ENCODE measurements at places on chromosomes 1 and 21.

- DNase-seq, result no peak
Measured at GRCh38 chr1:208369045-208369444, 124.9 kb upstream of the PLXNA2 start.

- peak; percentile 85 for DNase-seq
Measured at GRCh38 chr1:150256554-150257341, 826 bp upstream of the CA14 start.

DNA sequence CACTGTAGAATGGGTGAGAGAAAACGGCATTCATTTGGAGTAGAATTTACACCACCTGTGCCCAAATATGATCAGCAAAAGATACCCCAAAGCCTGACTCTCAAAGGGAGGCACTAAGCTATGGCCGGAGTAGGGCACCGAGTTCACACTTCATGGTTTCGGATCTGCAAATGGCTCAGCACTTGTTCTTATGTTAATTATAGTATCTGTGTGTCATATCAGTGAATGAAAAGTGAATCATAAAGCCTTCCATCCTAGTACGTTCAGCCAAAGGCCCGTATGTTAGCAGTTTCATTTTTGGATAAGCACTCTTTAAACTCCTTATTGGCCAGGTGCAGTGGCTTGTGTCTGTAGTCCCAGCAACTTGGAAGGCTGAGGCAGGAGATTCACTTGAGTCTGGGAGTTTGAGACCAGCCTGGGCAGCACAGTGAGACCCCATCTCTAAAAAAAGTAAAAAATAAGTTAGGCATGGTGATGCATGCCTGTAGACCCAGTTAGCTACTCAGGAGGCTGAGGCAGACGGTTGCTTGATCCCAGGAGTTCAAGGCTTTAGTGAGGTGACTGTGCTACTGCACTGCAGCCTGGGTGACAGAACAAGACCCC, 4.9 kb upstream of the CORT start:
- DNase-seq, result no peak

GRCh38 chr21:32884062-32884461, 112.5 kb upstream of the PAXBP1 start:
- DNase-seq, result peak; percentile 75

GRCh38 chr1:206583707-206584648, 28.3 kb downstream of the EIF2D start:
- DNase-seq, result peak; percentile 93

DNA sequence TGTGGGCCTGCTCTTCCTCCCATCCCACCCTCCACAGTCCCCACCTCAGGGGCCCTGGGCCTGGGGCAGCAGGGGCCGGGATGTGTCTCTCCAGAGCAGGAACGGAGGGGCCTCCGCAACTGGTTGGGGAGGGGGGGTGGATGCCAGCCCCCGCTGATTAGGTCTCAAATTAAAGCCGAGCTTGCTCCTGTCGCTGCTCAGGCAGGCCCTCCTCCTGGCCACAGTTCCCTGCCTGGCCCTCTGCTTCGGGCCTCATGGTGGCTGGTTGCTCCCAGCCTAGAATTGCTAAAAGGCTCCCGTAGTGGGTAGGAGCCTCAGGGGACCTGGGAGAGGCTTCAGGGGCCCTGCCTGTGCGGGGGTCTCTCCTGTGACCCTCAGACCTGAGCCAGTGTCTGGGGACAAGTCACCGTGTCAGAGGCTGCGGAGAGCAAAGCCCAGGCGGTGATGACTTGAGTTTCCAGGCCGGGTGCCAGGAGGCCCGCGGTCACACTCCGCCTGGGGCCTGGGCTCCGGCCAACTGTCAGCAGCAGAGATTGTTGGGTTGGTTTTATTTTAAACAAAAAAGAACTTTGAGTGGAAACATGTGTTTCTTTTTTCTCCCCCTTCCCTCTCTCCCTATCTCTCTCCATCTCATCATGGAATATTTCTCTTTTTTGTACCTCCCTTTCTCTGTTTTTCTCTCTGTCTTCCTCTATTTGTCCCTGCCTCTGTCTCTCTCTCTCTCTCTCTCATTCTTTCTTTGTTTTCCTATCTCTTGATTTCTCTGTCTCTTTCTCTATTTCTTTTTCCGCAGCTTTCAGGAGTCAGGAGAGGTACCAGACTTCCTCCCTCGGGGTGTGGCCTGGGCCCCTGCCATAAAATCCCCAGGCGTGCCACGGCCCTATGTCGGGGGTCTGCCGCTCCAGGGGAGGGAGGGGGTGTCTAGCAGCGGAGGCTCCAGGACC, 20.0 kb upstream of the EPHA2 start:
- peak; percentile 59 for DNase-seq

DNA sequence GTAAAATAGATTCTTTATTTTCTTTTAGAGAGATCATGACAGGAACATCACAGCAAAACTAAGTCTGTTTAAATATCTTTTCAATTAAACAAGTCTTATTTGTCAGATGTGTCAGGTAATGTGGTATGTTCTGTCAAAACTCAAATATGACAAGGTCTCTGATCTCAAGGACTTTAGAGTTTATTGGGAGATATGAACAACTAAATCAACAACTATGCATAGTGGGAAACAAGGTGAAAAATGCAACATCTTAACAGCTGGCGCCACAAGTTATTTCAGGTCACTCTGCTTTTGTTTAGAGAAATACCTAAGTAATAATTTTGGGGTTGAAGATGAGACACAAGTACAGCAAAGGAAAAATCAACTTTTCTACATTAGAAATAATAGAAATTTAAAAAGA, 779.4 kb upstream of the ADGRL4 start:
- no peak for DNase-seq

DNA sequence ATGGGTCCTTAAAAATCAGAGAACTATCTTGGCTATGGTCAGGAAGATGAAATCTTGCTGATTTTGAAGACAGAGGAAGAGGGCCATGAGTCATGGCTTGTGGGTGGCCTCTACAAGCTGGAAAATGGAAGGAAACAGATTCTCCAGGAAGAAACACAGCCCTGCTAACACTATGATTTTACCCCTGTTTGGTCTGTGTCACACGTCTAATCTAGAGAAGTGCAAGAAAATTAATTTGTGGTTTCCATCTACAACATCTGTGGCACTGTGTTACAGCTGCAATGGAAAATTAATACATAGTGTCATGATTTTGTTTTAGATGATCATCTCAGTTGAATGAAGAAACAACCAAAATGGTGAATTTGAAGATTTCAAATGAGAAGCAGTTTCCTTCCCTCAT, 288.7 kb upstream of the NRIP1 start:
- no peak for DNase-seq

DNA sequence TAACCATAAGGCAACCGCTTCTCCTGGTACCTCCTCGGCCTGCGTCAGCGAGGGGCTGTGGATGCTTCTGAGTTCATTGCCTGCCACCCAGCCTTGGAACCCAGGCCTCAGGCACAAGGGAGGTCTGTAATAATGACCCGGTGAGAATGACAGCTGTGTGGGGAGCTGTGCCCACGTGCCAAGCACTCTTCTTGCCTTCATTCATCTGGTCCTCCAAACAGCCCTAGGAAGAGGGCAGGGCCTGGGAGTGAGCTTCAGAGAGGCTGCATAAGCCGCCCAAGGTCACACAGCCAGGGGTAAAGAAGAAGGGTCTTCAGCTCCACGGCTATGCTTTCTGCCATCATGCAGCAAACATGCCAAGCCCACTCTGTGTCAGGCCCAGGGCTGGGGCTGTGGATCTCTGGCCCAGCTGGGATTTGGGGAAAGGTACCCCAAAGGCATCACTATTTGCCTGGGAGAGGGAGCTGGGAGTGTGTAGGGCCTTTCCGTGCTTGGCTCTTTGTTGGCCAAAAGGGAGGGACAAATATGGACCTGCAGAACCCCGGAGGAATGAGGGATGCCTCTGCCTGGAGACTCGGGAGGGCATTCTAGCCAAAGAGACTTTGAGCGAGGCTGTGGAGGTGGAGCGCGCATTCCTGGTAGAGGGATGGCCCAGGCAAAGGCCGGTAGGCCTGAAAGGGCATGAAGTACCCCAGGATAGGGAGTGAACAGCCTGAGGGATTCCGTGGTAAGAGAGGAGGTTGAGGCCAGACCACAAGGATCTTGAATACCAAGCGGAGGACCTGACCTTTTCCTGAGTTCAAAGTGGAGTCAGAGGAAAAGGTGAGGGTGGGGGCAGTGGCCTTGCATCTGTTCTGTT, 10.1 kb upstream of the EDN2 start:
- DNase-seq, result no peak

- DNase-seq, result no peak
Measured at GRCh38 chr1:241462391-241462790, 57.2 kb downstream of the FH start.

DNA sequence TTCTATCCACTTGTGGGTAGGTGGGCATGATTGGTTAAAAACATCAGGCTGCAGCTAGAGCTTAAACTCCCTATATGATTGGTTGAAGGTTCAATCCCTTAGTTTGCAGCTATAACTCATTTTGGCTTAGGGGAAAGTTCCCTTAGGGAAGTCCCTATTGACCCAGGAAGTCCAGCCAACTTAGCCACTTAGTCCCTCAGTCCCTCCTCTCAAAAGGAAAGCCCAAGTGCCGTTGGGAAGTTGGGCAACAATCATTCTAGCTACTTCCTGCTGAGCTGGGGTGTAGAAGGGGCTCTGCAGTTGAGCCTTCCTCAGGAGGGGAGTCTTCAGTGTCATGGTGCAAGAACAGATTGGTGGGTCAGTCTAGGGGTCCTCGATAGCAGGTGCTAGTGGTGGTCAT, 12.2 kb downstream of the MSTO1 start:
- DNase-seq, result no peak

- DNase-seq, result no peak
Measured at GRCh38 chr1:169312084-169312954, 55.3 kb downstream of the NME7 start.

DNA sequence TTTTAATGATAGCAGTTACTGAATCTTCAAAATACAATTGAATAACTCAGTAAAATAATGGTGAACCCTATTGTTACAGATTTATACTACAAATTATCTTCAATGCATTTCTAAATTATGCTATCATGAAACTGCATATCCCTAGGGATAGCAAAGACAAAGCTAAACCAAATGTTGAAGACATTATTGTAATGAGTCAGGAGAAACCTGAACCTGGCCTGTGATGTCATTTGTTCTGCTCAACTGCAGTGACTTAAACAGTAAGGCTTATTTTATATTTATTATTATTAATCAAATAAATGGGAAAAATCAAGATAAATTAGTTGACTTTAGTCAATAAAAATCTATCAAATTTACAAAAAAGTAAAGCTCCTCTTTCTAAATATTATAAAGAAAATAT, 100.3 kb downstream of the UCHL5 start:
- no peak for DNase-seq

DNA sequence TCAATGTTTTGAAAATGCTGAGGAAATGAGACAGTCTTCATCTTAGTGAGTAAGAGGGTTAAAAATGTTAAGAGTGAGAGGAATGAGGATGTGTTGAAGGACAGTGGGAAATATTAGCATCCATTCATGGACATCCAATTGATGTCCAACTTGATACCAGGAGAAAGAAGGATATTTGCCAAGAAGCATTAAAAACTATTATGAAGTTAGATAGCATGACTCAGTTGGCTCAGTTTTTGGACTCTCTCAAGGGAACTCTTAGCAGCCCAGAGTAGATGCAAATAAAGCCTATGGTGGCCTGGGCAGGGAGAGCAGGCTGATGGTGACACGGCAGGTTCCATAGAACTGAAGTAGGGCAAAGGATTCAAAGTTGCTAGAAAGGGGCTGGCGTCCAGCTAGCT, 171.0 kb downstream of the ZZZ3 start:
- no peak for DNase-seq

DNA sequence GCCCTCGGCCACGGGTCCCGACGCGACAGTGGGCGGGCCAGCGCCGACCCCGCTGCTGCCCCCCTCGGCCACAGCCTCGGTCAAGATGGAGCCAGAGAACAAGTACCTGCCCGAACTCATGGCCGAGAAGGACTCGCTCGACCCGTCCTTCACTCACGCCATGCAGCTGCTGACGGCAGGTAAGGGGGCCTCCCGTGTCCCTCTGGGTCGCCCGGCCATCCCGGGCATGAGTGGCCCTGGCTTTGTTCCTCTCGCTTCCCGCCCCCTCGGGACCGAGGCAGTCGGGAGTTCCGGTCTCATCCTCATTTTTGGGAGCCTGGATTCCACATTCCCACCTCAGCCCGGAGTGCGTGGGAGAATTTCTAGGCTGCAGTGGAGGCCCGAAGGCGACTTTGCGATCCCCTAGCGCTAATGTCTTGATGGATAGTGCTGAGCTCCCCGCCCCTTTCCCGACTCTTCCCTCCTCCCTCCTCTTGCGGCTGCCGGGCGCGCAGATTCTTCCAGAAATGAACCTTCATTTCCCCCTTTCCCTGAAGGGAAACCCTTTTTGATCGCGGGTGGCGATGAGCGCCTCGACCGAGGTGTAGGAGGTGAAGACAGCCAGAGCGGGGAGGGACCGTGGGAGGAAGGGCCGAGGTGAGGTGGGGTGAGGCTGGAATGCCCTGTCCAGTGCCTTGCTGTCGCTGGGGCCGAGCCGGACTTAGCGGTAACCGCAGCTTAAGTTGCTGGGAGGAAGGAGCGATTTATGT, 705 bp downstream of the KHDRBS1 start:
- peak; percentile 72 for DNase-seq

DNA sequence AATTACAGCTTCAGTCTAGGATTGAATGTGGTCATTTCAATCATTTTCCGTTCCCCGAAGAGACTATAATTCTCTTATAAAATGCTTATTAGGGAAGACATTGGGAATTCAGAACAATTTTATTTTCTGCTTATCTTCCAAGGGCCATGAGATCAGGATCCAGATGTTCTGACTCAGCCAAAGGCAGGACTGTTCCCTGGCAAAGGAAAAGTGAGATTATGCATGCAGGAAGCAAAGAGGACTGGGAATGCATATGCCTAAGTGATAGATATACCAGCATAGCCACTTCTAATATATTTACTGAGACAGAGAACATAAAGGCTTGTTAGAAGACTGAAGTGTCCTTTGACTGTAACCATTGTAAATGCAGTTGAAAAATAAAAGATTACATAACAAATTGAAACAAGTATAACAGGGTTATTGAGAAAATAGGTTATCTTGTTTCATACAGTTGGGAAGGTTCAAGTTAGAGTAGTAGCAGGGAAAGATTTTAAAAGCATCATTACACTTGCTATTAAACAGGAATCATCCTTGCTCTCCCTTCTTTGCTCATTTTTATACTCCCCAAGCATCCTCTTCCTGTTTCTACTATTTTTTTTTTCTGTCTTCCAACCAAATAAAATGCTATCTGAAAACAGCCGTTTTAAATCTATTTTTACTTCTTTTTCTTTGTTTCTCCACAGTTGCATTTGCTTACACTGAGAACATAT, 439.6 kb upstream of the ADAMTS5 start:
- DNase-seq, result no peak

- no peak for DNase-seq
Measured at GRCh38 chr1:55289614-55290013, 74.5 kb upstream of the USP24 start.

- DNase-seq, result no peak
Measured at GRCh38 chr1:114648503-114648902, 21.3 kb downstream of the DENND2C start.

DNA sequence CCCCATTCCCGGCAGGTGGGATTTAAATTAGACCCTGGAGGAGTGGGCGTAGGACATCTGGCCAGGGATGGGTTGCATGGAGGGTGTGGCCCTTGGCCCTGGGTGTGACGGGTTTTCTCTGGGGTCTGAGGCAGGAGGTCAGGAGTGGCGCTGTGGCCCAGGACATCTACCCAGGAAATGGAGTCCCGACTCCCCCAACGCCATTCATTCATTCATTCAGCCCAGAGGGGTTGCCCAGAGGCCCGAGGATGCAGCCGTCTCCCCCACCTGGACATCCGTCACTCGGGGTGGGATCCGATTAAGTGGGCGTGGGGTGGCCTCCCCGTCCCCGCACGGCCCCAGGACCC, 663 bp downstream of the ATP13A2 start:
- peak; percentile 63 for DNase-seq

All from endodermal cell (in vitro differentiated cells).